ENCODE measurements at places on chromosomes 11 and 22.

- no peak for DNase-seq
Observed at GRCh38 chr22:45067731-45068130, 57.9 kb upstream of the PHF21B start.

- no peak for DNase-seq
Observed at GRCh38 chr11:5081405-5081804, 12.0 kb downstream of the OR52E1 start.

- no peak for DNase-seq
Observed at GRCh38 chr11:12624595-12624994, 49.6 kb upstream of the TEAD1 start.

DNA sequence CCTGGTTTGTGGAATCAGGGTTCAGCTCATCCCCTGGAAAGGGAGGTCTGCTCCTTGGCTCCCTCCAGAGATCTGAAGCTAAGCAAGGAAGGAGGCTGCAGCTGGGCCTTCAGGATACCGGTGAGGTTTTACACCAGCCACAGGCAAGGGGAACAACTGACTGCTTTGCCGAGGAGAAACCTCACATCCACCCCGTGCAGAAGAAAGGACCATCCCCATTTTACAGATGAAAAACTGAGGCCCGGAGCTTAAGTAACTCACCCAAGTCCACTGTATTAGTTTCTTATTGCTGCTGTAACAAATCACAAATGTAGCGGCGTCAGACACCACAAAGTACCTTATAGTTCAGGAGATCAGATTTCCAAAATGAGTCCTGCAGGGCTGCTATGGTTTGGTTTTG, 173.7 kb downstream of the MN1 start:
- DNase-seq: no peak

- no peak for DNase-seq
Observed at GRCh38 chr22:30169002-30169401, 77.6 kb downstream of the LIF start.

Measured in NCI-H82 (cell line).